Fibroblast of skin of abdomen (primary cell): ENCODE measurements at places on chromosomes 4 and X.

GRCh38 chr4:6257247-6258025, 12.2 kb upstream of the WFS1 start:
- DNase-seq = no peak

GRCh38 chr4:87257523-87257922, 37.1 kb upstream of the KLHL8 start:
- DNase-seq = no peak

DNA sequence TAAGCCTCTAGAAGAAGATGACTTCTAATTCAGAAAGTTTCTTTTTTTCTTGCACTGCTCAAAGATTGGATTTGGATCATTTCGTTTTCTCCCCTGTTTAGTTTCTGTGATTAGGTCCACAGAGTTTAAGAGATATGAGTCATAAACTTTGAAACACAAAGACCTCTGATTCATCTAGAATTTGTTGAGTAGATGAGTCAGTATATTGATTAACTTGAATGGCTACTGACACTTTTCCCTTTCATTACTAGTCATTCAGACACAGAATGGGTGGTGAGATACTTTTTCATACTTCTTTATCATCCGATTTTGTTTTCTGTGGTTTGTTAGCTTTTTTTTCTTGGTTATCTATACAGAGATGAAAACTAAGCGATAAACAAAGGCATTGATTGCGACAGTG, 34.1 kb upstream of the AFF2 start:
- DNase-seq = peak; percentile 2

GRCh38 chrX:21800344-21800770, 39.1 kb upstream of the MBTPS2 start:
- peak; percentile 4 for DNase-seq

DNA sequence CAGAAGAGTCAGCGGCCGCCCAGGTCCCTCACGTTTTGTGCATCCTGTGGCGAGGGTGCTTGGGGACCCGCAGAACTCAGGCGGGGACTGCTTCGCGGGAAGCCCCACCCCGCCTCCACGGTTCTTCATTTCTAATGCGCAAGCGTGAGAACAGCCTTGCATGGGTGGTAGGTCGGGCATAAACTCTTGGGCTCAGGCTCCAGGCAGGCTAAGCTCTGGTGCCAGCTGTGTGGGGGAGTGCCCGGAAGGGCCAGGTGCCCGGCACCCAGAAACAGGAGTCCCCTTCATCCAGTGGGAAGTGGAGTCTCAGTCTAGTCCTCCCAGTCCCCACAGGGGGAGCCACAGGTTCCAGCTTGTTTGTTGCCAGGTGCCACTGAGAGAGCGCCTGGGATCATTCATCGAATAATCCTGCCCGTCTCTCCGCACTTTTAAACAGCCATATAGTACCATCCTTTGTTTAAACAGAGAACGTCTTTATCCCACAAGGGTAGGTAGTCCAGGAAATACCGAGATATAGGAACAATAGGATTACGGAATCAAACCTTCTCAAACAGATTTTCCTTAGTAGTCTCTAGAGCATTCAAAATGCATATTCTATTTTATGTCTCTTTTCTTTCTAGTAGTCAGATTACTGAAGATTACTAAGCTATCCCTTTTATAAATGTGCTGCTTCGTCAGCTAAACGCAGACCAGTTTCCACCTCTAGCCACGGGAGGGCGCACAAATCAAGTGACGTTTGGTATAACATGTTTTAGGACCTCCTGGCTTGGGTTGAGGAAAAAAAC, 12.7 kb upstream of the RBBP7 start:
- peak; percentile 58 for DNase-seq

GRCh38 chr4:177287255-177287654, 22.4 kb upstream of the NEIL3 start:
- no peak for DNase-seq
